ENCODE measurements at places on chromosomes 5 and 9.

DNA sequence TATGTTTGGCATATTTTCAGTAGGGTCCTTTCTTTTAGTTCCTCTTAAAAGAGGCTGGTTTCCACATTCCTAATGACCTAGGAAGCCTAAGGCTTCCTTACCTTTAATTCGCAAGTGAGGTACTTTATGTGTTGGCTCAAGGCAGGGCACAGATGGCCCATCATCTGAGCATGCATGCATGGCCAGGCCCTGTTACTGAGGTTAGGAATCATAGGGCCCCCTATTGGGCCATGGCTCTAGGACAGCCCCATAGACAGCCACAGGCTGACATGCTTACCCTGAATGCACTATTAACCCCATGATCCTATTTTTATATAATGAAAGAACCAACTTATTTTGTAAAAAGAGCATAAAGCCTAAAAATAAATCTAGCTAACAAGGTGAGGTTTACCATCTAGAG is 271.4 kb downstream of the ELAVL2 start:
- DNase-seq: no peak

GRCh38 chr9:82680179-82680935 is 382.6 kb downstream of the RASEF start:
- no peak for DNase-seq

GRCh38 chr9:97845130-97845529 is 7.9 kb upstream of the FOXE1 start:
- DNase-seq: no peak

GRCh38 chr9:95735701-95736100 is 139.8 kb upstream of the ERCC6L2 start:
- no peak for DNase-seq

GRCh38 chr5:10301266-10301665 is 6.4 kb downstream of the CMBL start:
- DNase-seq: no peak
